ENCODE measurements at places on chromosomes 2 and 18.

DNA sequence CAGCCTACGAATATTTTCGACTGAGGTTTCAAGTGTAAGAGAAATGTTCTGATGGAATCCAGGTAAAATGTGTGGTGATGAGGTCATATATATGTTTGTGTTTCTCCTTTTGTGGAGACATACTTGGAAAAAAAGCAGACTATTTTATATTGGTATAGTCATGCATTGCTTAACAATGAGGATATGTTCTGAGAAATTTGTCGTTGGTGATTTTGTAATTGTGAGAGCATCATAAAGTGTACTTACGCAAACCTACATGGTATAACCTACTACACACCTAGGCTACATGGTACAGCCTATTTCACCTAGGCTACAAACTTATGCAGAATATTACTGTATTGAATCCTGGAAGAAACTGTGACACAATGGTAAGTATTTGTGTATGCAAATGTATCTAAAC lies 1849.9 kb upstream of the CELF4 start:
- DNase-seq: no peak

GRCh38 chr18:37544217-37544616 lies 21.4 kb downstream of the CELF4 start:
- DNase-seq: no peak

DNA sequence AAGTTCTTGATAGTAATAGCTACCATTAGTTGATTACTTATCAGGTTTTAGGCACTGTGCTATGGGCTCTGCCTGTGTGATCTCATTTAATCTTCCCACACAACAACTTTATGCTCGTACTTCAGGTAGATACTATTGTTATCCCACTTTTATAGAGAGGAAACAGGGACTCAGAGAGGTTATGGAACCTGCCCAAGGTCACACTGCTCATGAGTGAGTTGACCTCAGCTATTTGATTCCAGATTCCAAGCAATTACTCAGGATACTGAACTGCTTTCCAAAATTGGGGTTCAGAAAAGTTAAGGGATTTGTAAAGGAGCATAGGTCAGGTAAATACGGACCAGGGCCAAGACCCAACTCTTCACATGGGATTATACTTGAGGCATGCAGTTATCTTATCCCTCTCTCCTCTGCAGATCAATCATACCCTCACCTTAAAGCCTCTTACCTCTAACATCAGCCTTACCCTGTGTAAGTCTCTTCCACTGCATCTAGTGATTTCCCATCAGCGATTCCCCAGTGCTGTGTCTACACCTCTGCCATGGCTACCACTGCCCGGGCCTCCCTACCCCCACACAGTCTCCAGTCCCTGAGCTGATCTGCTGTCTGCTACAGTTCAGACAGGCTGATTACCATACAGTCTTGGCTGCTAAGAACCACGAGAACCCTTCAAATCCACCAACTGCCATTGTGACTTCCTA lies 74.4 kb downstream of the ANTXR1 start:
- DNase-seq: no peak

GRCh38 chr2:222242532-222242931 lies 56.3 kb downstream of the PAX3 start:
- DNase-seq: no peak

- no peak for DNase-seq
Measured at GRCh38 chr2:102025016-102025501, 33.3 kb downstream of the IL1R2 start.

DNA sequence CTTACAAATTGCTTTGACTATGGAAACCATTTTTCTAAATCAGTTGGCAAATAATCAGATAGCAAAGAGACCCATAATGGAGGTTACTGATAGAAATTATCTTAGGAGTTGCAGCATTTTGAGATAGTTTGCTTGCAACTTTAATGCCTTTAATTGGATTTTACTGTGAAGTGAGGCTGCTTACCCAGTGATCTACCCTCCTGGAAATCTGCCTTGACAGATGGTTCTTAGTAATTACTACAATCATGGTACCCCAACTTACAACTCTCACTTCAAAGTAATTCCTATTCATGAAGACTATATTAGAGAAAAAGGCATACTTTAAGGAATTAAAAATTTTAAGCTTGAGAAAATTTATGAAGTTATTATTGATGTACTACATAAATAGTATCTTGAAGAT lies 1288.6 kb upstream of the CDH2 start:
- no peak for DNase-seq

GRCh38 chr2:132783883-132784282 lies 113.9 kb upstream of the LYPD1 start:
- no peak for DNase-seq

DNA sequence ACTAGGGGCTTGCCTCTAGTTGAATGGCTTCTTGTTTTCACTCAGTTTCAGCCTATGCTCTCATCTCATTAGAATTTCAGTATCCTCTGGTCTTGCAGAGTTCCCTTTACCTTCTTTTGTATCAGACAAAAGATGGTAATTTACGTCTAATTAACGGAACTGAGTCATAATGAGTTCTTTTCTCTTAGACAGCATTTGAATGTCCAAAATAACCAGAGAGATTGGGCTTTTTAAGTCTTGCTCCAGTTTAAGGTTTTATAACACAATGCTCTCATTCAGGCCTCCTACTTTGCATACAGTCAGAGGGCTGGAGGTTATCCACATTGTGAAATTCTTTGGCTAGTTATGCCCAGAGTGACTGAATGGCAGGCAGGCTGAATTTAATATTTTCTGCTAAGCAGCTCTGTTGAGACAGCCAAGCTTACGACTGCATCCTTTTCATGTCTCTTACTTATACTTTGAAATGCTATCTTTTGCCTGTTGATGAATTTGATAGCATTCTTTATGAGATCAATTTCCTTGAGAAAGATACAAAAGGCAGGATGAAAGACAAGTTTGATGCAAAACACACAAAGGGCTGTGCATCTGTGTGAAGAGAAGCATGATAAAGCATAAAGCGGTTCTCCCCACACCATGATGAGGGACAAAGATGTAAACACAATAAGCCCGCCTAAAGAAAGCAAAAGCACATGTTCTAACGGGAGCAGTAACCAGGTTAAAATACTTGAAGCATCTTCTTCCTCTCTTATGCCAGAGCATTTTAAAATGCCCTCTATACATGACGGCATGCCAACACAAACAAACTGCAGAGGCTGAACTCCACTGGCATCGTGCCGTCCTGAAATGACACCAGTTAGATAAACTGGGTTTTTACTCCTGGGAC lies 90.0 kb downstream of the CDH2 start:
- DNase-seq: no peak

GRCh38 chr2:73870084-73870483 lies 22.7 kb upstream of the ACTG2 start:
- DNase-seq: no peak

DNA sequence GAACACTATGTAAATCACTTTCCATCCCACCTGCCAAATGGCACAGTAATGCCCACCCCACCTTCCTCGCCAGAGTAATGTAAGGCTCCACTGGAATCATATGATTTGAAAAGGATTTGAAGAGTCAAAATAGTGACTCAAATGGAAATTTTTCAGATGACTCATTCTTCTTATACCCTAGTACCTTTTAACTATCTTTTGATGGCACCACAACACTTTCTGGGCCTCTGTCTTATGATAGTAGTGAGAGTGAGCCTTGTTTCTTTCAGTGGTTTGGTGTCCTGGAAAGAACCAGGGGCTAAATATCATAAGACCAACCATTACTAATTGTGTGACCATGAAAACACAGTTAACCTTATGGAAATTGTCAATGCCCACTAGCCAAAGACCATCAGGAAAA lies 235.4 kb upstream of the SLC14A2 start:
- no peak for DNase-seq

- no peak for DNase-seq
Measured at GRCh38 chr2:142892715-142893114, 15.3 kb downstream of the KYNU start.

- no peak for DNase-seq
Measured at GRCh38 chr2:41460661-41461060, 587.2 kb upstream of the PKDCC start.

DNA sequence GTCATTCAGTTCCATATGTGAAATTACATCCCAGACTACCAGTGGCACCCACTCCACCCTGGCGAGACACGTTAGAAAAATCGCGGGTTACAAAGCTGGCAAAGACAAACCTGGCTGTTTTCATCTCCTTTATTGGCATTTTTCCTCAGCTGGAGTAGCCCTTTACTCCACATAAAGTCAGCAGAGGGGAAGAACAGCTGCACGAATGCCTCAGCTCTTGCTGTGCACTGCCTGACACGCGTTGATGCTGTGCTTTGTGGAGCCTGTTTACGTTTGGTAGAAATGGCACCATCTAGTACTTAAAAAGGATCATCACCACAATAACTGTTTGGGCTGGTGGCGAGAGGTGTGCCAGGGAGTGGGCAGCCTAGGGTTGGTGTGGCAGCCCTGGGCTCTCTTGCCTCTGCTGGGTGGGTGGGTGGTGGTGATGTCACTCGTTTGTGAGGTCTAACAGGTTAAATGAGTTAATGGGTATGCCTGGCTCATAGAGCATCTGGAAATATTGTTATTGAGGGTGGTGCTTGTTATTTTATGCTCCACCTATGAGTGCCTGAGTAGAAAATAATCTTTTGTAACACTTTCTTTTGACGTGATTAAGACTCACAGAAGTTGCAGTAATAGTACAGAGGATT lies 16.4 kb downstream of the FARP2 start:
- DNase-seq: no peak

DNA sequence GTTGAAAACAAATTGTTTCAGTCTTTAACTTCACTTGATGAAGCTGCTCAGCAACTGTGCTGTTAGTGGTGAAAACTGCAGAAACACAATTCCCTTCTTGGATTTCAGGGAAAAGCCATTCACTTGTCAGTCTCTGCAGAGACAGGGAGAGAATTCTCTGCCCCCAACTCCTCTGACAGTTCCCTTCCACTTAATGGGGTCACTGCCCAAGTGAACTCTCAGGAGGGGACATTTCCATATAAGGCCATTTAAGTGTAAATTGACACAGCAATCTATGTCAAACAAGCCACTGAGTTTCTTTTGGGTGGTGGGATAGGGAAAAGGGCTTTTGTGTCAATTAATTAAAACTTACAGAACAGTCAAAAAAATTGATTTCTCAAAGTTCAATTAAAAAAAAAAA lies 51.4 kb upstream of the DNER start:
- no peak for DNase-seq

- DNase-seq: no peak
Measured at GRCh38 chr2:31271851-31272267, 37.9 kb downstream of the EHD3 start.

GRCh38 chr18:40049716-40050115 lies 1905.3 kb upstream of the PIK3C3 start:
- no peak for DNase-seq

DNA sequence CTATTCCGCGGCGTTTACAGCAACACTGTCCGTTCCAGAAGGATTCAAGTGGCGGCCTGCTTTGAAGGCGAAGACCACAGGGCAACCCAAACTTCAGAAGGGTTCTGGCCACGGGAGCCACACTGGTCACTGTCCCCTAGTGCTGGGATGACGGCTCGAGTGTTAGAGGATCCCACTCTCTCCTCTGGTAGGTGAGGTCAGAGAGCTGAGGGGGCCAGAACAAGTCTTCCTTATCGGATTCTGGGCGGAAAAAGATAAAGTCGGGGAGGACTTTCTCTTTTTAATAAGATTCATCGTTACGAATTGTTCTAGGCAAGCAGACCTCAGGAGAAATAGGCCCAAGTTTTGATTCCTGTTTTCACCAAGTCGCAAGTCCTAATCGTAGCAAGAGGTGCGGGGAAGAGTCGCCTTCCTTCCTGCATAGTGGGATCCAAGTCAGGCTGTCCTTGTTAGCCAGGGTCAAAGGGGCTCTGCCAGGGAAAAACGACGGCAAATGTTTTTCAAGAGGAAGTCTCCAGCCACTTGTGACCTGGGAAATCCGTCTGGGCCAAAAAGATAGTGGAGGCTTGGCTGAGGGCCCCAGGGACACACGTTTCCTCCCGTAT lies 864 bp upstream of the MYL12A start:
- no peak for DNase-seq

- DNase-seq: no peak
Measured at GRCh38 chr18:6207116-6207515, 207.6 kb downstream of the L3MBTL4 start.

- DNase-seq: no peak
Measured at GRCh38 chr18:61764381-61764780, 128.4 kb downstream of the RNF152 start.

DNA sequence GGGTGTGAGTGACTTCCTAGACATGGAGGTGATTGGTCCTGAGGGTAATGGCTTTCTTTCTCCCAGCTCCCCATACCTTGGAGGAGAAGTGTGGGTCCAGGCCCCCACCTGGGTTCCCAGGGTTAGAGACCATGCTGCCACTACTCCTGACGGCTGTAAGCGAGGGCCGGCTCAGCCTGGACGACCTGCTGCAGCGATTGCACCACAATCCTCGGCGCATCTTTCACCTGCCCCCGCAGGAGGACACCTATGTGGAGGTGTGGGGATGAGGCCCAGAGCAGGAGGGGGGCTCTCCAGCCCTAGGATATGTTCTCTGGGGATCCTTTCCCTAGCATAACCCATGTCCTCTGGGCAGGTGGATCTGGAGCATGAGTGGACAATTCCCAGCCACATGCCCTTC lies 21.8 kb downstream of the CAD start:
- no peak for DNase-seq

GRCh38 chr2:206784559-206785353 lies 19.4 kb downstream of the FASTKD2 start:
- DNase-seq: no peak

- DNase-seq: no peak
Measured at GRCh38 chr2:54613794-54614257, 109.6 kb upstream of the EML6 start.

DNA sequence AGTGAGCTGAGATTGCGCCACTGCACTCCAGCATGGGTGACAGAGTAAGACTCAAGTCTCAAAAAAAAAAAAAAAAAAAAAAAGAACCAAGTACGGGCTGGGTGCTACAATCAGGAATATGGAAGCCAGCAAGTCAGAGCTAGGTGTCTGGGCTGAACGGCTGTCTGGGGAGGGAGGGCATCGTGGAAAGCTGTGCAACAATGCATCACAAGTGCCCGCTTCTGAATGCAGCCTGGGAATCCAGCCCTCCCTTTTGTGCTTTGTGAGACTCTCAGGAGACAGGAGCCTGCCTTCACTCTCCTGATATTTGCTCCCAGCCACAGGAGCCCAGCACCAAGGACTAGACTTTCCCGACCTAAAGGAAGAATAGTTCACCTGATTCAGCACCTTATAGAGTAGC lies 124.9 kb upstream of the SMAD2 start:
- no peak for DNase-seq

GRCh38 chr2:227406177-227407031 lies 18.7 kb upstream of the SCYGR1 start:
- DNase-seq: no peak

GRCh38 chr2:120348134-120348736 lies 2.3 kb downstream of the INHBB start:
- DNase-seq: no peak

GRCh38 chr2:63981702-63982103 lies 37.5 kb downstream of the VPS54 start:
- no peak for DNase-seq

Data from activated CD4-positive, alpha-beta T cell treated with anti-CD3 and anti-CD28 coated beads for 24 hours (primary cell).